ENCODE measurements at places on chromosomes 2 and 18. TPM values are rescaled to one million over a fixed set of nuclear protein-coding genes. Genes with fewer than 3 reads are reported as not detected.

DNA sequence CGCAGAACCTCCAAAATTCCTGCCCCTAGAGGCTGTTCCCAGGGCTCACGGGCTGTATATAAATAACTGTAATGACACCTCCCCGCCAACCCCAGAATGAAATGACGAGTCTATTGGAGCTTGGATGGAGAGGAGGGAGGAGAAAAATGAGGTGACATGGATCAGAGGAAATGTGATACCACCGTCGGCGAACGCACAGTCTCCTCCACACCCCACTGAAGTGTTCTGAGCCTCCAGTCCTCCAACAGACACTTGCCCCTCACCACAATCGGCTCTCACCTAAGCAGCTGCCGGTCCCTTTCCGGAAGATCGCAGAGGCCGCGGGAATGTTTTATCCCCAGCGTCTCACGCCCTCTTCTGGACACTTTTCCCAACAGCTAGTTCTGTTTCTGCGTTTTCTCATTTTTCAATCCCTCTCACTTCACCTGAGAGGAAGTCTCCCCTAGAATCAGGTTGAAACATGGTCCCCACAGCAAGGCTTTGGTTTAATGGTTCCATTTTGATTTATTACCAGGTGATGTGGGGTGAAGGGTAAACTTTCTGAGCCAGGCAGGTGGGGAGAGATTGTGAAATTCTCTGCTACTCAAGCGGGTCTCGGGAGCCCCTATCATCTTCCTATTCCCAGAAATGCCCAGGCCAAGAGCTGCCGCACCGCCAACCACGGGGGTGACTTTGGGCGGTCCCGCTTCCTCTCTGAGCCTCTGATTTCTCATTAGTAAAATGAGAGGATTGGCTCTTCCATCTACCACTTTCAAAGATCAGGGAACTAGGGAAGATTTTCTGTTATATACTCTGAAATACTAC, 9.1 kb upstream of the MYO5B start:
- H3K36me3 ChIP-seq = no peaks in the 10 kb centered on the region
- DNase-seq = peak; percentile 74
- H3K4me1 ChIP-seq = peaks cover 5% of the 10 kb centered on the region
- H3K27me3 ChIP-seq = peaks cover 17% of the 10 kb centered on the region
- H3K27ac ChIP-seq = no peak overlapping the region
- peak overlapping the region; percentile 62 for H3K4me3 ChIP-seq

Gene LIPG
- 6.8 TPM for total RNA-seq

DNA sequence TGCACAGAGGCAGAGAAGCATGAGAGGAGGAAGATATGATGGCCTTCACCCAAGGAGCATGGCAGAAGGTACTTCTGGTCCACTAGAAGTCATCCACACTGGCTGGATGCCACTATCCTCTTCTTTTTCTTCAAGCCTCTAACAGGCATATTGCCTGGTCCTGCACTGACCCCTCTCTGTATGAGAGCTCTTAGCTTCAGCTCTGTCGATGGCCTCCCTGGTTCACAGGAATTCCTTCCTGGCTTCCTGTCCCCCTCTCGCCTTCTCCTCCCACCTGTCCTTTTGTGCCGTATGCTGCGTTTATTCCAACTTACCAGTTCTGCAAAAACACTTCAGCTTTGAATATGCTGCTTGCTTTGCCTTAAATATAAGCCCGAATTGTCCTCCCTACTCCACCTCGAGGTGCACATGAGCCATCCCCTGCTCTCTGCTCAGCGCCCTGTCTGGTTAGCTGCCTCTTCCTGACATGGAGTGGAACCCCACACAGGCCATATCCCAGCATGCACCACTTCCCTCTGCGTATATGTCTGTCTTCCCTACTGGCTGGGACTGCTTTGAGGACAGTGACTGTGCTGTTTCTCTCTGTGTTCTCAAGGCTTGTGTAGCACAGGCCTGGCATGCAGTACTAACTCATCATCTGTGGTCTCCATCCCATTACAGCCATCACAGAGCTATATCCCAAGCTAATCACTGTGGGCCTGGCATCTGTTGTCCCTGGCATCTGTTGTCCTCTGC, 474.9 kb downstream of the EIPR1 start:
- peaks cover 4% of the 10 kb centered on the region for H3K4me1 ChIP-seq
- DNase-seq = no peak
- H3K36me3 ChIP-seq = no peaks in the 10 kb centered on the region

Gene IL36A
- total RNA-seq = not detected

GRCh38 chr2:74017223-74017622, 32.5 kb downstream of the TET3 start:
- no peak overlapping the region for H3K4me3 ChIP-seq
- no peak for DNase-seq
- H3K27me3 ChIP-seq = no peaks in the 10 kb centered on the region
- no peaks in the 10 kb centered on the region for H3K36me3 ChIP-seq

- H3K27me3 ChIP-seq = no peaks in the 10 kb centered on the region
- H3K36me3 ChIP-seq = no peaks in the 10 kb centered on the region
- H3K4me3 ChIP-seq = no peak overlapping the region
- DNase-seq = no peak
- peak overlapping the region; percentile 61 for H3K27ac ChIP-seq
Measured at GRCh38 chr18:55473058-55473457, 114.9 kb downstream of the TCF4 start.

- H3K27ac ChIP-seq = no peak overlapping the region
- H3K4me1 ChIP-seq = peaks cover 12% of the 10 kb centered on the region
- no peak overlapping the region for H3K4me3 ChIP-seq
Measured at GRCh38 chr2:159157361-159158209, 128.9 kb downstream of the WDSUB1 start.

GRCh38 chr18:74381621-74382295, 66.1 kb downstream of the C18orf63 start:
- no peak overlapping the region for H3K27ac ChIP-seq
- peaks cover 24% of the 10 kb centered on the region for H3K4me1 ChIP-seq
- no peak for DNase-seq
- peaks cover 34% of the 10 kb centered on the region for H3K36me3 ChIP-seq
- H3K27me3 ChIP-seq = peaks cover 9% of the 10 kb centered on the region
- no peak overlapping the region for H3K4me3 ChIP-seq

- no peaks in the 10 kb centered on the region for H3K27me3 ChIP-seq
- no peak overlapping the region for H3K4me3 ChIP-seq
- no peak overlapping the region for H3K27ac ChIP-seq
- peaks cover 7% of the 10 kb centered on the region for H3K4me1 ChIP-seq
- no peak for DNase-seq
Measured at GRCh38 chr18:10169064-10169562, 255.3 kb downstream of the VAPA start.

DNA sequence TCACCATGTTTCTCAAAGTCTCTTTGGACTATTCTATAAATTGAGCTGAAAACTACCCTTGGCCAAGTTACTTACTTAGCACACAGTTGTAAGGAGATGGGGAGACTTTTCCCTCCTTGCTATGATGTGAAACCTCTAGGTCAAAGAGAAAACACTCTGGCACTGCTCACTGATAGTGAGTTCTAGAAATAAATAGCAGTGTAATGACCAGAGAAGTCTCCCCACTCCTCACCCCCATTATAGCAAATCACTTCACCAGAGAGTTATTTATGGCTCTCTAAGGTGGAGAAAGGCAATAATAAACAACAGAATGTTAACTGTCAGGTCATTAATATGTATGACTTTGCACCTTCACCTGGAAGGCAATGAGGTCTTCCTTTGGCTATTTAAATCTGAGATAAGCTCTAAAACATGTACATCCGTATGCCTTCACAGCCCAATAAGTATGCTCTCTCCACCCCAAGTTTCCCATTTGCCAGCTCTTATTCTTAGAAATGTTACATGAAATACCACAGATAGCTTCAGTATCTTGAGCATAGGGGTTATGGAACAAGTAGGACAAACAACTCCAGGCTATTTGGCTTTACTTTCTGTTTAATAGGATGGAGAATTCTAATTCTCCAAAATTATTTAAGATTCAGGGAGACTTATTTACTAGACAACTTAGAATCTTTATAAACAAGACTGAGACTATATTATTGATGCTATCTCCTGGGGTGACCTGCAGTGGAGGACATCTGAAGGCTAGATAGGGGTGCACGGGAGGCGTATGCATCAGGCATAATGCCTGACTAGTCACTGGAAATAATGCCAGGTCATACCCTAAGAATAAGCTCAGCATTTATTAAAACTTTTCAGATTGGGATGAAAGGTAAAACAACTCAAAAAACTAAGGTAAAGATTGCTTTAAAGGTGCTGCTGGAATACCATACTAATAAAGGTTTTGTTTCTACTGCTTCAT, 65.3 kb upstream of the DTNB start:
- H3K4me1 ChIP-seq = peaks cover 58% of the 10 kb centered on the region
- H3K27ac ChIP-seq = no peak overlapping the region
- no peak overlapping the region for H3K4me3 ChIP-seq

DNA sequence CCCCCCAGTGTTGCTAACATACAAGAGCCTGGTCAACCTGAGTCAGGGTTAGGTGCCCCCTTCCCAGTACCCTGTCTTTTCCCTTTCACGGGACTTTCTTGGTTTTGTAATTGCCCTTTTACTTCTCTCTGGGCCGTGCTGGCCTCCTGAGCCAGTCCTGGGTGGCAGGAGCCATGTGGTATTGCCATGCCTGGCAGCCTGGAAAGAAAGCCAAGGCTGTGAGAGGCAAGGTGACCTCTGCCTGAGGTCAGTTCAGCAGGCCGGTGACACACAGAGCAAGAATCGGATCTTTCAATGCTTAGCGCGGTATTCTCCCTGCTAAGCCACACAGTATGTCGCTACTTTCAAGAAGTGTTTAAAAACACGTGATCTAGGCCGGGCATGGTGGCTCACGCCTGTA, 52.3 kb downstream of the C18orf63 start:
- H3K4me3 ChIP-seq = no peak overlapping the region
- no peaks in the 10 kb centered on the region for H3K4me1 ChIP-seq
- no peaks in the 10 kb centered on the region for H3K36me3 ChIP-seq
- no peak overlapping the region for H3K27ac ChIP-seq
- H3K27me3 ChIP-seq = no peaks in the 10 kb centered on the region

DNA sequence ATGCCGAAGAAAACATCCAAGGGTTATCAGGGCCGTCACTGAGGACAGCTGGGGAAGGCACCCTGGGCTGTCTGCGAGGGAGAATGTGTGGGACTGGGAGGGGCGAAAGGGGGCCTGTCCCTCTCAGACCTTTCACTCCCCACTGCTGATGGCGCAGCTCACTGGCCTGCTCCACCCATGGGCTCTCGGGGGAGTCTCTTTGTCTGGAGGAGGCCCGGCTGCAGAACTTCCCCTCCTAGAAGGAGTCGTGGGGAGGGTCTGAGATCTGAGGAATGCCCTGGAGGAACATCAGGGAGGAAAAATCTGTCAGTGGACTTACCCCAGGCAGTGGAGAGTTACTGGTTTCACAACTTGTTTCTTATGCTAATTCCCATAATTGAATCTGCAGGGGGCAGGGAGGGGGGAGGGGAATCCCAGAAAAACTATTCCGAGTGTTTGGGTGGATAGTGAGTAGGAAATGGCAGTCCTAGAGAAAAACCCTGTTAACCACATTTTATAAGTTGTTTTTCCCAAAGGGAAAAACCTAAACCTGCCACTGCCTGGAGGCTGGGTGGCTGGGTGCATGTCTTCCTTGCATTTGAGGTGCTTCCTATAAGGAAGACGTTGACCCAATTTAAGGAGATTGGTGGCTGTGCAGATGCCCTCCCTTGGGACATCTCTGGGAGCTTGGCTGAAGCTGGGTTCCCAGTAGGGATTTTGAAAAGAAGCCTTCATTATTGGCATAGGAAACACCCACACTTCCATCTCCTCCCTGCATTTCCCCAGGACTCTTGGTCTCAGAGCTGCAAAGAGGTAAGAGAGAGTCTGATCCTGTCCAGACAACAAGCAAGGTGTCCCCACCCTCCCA, 11.7 kb upstream of the SEMA4C start:
- peak overlapping the region; percentile 47 for H3K4me3 ChIP-seq
- peak overlapping the region; percentile 89 for H3K27ac ChIP-seq
- peaks cover 41% of the 10 kb centered on the region for H3K4me1 ChIP-seq
- DNase-seq = no peak

Gene PSTPIP2
- 2.5 TPM for total RNA-seq

- DNase-seq = no peak
- no peaks in the 10 kb centered on the region for H3K36me3 ChIP-seq
- no peak overlapping the region for H3K27ac ChIP-seq
- peaks cover 36% of the 10 kb centered on the region for H3K4me1 ChIP-seq
- no peak overlapping the region for H3K4me3 ChIP-seq
Measured at GRCh38 chr2:216922175-216922780, 62.4 kb upstream of the TNP1 start.

GRCh38 chr2:202036601-202037037, 3.0 kb downstream of the FZD7 start:
- no peaks in the 10 kb centered on the region for H3K36me3 ChIP-seq
- H3K4me1 ChIP-seq = peaks cover 39% of the 10 kb centered on the region
- no peak overlapping the region for H3K4me3 ChIP-seq
- no peak overlapping the region for H3K27ac ChIP-seq

DNA sequence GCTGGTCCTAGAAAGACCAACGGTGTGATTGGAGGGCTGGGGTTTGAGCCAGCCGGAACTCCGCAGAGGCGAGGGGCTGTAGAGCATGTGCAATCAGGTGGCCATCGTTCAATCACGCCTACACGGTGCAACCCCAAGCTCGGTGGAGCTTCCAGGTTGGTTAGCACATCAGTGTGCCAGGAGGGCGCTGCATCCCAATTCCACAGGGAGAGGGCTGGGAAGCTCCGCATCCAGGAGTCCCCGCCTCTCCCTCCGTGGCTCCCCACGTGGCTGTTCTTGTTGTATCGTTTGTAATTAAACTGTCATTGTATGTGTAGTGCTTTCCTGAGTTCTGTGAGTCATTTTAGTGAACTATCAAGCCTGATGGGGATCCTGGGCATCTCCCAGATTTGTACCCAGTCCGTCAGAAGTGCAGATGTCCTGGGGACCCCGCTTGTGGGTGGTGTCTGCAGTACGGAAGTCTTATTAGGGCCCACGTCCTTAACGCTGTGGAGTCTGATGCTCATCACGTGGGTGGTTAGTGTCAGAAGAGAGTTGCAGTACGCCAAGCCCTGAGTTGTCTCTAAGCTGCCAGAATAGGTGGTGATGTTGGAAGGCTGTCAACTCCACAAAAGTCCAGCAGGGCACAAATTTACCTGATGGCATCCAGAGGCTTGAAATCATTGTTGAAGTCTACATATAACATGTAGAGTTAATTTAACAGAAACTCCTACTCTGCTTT, 20.6 kb upstream of the AMMECR1L start:
- peak; percentile 33 for DNase-seq
- H3K27ac ChIP-seq = no peak overlapping the region
- H3K27me3 ChIP-seq = peaks cover 8% of the 10 kb centered on the region

DNA sequence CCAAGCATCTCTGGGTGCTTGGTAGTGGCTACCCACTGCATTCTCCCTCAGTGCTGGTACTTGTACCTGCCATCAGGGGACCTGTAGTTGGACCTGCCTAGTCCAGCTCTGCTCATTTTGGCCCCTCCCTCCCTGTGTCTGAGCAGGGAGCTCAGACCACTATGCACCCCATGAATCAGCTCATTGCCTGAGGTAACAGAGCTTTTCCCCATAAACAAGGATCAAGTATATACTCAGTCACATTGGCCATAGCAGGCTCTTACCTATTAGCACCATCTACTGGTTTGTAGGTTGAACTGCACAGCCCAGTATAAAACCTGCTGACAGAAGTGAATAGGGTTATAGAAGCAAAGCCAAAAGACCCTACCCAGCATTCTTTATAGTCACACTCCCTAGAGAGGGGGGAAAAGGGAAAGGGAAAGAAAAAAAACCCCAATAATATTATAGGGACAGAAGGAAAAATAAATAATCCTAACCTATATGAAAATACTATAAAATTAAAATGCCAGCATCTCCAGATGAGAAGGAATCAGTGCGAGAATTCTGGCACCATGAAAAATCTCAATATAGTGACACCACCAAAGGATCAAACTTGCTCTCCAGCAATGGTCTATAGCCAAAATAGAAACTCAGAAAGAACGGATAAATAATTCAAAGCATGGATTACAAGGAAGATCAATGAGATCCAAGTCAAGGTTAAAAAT, 6.9 kb upstream of the FLACC1 start:
- H3K27ac ChIP-seq = no peak overlapping the region
- no peak overlapping the region for H3K4me3 ChIP-seq
- peaks cover 8% of the 10 kb centered on the region for H3K36me3 ChIP-seq
- no peak for DNase-seq

All from WTC11 (cell line).